ENCODE measurements at places on chromosomes 7 and 10. TPM values are rescaled to one million over a fixed set of nuclear protein-coding genes. Genes with fewer than 3 reads are reported as not detected.

Gene PON3
- total RNA-seq = not detected

Gene EVX1
- not detected for total RNA-seq

Gene INTS1
- total RNA-seq = 133 TPM

Gene SDK1
- total RNA-seq = 9.3 TPM

Gene TUBGCP2
- total RNA-seq = 67.5 TPM

Gene VWC2
- not detected for total RNA-seq

Gene SORBS1
- total RNA-seq = 2.8 TPM

Gene SERPINE1
- total RNA-seq = 564 TPM

Gene CFAP46
- total RNA-seq = 2.3 TPM

Gene POLR2J
- 62.1 TPM for total RNA-seq
